ENCODE measurements at places on chromosomes 1 and 21. TPM values are rescaled to one million over a fixed set of nuclear protein-coding genes. Genes with fewer than 3 reads are reported as not detected.

DNA sequence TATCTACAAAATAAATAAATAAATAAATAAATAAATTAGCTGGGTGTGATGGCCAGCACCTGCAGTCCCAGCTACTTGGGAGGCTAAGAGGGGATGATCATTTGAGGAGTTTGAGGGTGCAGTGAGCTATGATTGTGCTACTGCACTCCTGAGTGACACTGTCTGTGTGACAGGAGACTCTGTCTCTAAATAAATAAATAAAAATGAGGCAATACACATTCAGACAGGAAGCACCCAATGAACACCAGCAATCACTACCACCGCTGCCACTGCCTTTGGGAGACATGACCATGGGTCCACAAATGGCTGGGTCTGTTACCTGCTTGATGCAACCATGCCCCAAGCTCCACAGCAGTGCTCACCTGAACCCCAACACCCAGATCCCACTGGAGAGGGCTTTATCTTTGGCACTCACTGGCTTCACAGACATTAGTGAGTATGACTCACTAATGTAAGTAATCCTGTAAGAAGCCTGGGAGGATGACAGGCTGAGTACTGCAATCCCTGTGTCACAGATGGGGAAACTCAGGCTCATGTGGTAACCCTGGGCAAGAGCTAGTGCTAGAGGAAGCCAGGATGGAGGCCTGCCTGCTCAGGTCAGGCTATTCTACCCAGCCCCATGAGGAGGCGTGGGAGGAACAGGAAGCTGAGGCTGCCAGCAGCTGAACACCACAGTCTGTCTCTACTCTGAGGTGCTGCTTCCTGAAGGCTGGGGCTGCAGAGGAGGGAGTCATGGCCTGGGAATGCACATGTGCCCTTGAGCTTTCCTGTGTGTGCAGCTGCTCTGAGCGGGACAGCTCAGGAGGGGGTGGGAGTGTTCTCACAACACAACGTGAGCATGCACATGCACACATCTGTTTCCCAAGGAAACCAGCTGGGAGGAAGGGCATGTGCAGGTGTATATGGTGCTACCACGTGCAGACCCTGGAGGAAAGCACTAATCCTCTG is 43.0 kb downstream of the SLC9A1 start:
- H3K4me3 ChIP-seq, result no peak overlapping the region
- DNase-seq, result peak; percentile 94
- no peaks in the 10 kb centered on the region for H3K27me3 ChIP-seq
- H3K36me3 ChIP-seq, result no peaks in the 10 kb centered on the region
- peaks cover 37% of the 10 kb centered on the region for H3K4me1 ChIP-seq
- peak overlapping the region; percentile 55 for H3K27ac ChIP-seq

- no peak overlapping the region for H3K27ac ChIP-seq
- no peaks in the 10 kb centered on the region for H3K4me1 ChIP-seq
- no peak overlapping the region for H3K4me3 ChIP-seq
- no peaks in the 10 kb centered on the region for H3K27me3 ChIP-seq
- no peaks in the 10 kb centered on the region for H3K36me3 ChIP-seq
Measured at GRCh38 chr1:53393325-53393792, 65.5 kb upstream of the LRP8 start.

DNA sequence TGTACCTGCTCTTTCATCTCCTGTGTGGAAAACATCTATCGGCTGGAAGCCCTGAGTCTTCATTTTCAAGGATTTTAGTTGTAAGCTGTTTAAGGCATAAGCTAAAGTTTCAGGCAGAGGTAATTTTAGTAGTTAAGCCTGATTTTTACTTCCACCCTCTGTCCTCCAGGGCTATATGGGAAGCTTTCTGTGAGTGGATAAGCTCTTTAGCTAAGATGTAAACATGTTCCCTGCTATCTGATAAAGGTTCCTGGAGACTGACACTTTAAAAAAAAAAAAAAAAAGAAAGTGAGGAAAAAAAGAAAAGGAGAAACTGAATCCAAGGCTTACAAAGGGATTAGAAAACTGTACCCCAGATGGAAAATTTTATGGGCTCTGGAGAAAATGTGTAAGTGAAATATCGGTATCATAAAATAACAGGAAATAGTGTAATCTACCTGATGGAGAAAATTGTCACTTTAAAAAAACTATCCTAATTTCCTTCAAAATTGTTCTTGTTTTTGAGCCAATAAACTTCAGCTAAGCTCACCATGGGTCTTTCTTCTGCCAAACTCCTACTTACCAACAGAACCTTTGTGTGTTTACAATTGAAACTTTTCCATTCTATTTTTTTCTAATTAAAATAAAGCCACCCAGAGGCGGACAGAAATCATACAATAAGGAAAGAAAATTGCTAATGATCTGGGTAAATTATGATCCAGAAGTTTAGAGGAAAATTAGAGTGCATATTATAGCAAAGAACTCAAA is 180.5 kb downstream of the TGFB2 start:
- H3K4me3 ChIP-seq, result no peak overlapping the region
- no peaks in the 10 kb centered on the region for H3K27me3 ChIP-seq
- H3K36me3 ChIP-seq, result no peaks in the 10 kb centered on the region
- no peak for DNase-seq
- no peak overlapping the region for H3K27ac ChIP-seq

DNA sequence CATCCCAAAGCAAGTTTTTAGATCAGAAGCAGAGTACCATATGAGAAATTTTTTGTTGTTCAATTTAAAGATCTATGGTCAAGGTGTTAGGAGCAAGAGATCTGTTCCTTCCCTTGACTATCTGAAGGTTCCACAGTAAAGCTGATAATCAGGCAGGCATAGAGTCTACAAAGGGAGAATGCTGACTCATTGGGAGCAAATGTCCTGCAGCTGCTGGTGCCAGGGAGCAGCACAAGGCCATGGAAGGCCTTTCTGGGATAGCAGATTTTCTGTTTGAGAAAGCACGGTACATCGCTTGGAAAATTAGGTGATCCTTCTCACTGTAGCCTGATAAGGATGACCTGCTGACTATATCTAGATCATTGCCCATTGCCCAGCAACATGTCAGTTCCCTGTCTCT is 210.1 kb upstream of the C1orf87 start:
- H3K4me3 ChIP-seq, result no peak overlapping the region
- no peaks in the 10 kb centered on the region for H3K4me1 ChIP-seq
- no peaks in the 10 kb centered on the region for H3K27me3 ChIP-seq

Gene CFHR2
- not detected for total RNA-seq

Gene C1orf167
- total RNA-seq, result not detected

Data from sigmoid colon (tissue), 7 donors.